ENCODE measurements at places on chromosomes 2 and 18. TPM values are rescaled to one million over a fixed set of nuclear protein-coding genes. Genes with fewer than 3 reads are reported as not detected.

RAB6C gene
- 0.52 TPM for polyA plus RNA-seq

DDX18 gene
- polyA plus RNA-seq = 83.2 TPM

RPRD1A gene
- 67.1 TPM for polyA plus RNA-seq

PMAIP1 gene
- polyA plus RNA-seq = 3.5 TPM

HOXD10 gene
- polyA plus RNA-seq = 149 TPM

MLPH gene
- 5.8 TPM for polyA plus RNA-seq

ABCB11 gene
- polyA plus RNA-seq = not detected

CSRNP3 gene
- polyA plus RNA-seq = 10.2 TPM

RGPD3 gene
- 0.34 TPM for polyA plus RNA-seq

TUBA3E gene
- not detected for polyA plus RNA-seq

SAG gene
- polyA plus RNA-seq = 0.07 TPM

KLHL14 gene
- 30.4 TPM for polyA plus RNA-seq

DCDC2C gene
- polyA plus RNA-seq = not detected

MGAT4A gene
- polyA plus RNA-seq = 28.8 TPM

HS6ST1 gene
- 92.9 TPM for polyA plus RNA-seq

TFCP2L1 gene
- 68.7 TPM for polyA plus RNA-seq

MAP3K19 gene
- 0.36 TPM for polyA plus RNA-seq

STK11IP gene
- polyA plus RNA-seq = 23.9 TPM

C18orf32 gene
- polyA plus RNA-seq = 30.0 TPM

- DNase-seq = no peak
Measured at GRCh38 chr2:2950403-2950952, 427.1 kb downstream of the EIPR1 start.

DNA sequence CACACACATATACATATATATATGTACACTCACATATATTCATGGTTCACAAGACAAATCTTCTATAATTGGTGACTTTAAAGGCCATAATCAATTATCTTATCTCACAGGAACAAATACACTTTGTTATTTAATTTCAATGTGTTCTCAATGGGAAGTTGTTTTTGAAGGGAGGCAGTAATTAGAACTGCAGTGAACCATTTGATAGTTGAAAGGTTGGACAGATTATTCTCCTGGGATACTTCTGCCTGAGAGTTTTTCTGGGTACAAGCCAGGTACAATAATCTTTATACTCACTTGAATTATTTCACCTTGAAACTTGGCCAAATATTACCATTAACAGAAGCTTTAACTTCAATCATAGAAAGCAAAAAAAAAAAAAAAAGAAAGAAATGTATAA, 546.6 kb upstream of the LRRTM4 start:
- DNase-seq = no peak

DNA sequence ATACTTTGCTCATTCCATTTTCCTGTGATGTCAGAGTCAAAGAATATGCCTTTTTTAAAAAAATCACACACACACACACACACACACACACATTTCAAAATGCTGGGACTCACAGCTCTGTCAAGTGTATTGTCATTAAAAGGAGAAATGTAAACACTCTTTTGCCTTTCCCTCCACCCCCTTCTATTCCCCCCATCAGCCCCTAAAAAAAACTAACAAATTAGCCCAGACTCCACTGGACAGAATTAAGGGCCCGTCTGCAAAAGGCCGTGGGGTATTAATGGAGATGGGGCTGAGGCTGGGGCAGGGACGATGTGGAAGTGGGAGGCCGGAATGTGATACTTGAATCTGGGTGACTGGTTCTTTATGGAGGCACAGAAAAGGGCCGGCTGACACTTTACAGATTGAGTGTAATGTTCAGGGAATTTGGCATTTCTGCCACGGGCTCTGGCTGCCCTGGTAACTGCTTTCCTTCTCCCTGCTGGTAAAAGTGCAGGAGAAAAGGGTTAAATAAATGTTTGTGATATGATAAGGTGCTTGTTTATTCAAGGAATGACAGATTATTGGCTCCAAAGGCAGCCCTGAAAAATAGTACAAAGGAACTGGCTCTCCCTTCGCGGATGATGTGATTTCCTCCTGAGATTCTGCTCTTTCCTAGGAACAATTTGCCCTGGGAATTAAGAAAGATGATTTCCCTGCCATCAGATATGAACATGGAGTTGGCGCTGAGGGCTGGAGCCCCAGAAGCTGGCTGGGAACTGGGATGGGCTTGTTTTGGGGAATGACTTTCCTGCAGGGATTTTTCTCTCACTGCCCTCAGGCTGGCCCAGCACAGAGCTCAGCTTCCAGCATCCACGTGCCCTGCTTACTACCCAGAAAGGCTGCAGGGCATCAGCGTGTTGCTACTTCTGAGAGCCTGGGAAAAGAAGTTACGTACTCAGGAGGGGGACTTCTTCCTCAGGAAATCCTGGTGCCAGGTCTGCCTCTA, 52.8 kb upstream of the CTAGE1 start:
- no peak for DNase-seq

GRCh38 chr2:232162187-232162586, 200.7 kb downstream of the DIS3L2 start:
- no peak for DNase-seq

GRCh38 chr2:8015848-8016600, 665.8 kb upstream of the ID2 start:
- DNase-seq = peak; percentile 17

DNA sequence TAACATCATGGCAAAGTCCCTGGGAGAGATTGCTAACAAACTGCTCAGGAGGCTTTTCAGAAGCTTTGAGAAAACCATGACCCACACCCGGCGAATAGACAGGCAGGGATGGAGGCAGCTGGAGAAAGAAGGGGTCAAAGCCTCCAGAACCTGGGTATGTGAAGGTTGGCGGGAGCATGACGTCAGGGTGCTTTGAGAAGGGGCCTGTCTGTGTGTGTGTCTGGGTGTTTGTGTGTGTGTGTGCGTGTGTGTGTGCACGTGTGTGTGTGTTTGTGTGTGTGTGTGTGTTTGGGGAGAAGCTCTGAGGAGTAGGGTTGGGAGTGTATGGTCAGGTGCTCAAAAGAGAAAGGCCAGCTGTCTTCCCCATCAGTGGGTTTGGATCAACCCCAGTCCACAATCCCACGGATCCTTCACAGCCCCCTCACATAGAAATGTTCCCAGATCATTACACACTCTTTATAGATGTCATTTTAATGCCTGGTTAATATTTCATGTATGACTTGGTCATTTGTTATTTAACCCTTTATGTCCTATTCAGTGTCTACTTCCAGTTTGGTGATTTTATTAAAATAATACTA, 254.1 kb upstream of the SMIM21 start:
- no peak for DNase-seq

GRCh38 chr2:183224948-183225347, 100.7 kb downstream of the NUP35 start:
- DNase-seq = peak; percentile 9

- no peak for DNase-seq
Measured at GRCh38 chr2:98736464-98736889, 5.5 kb upstream of the MGAT4A start.

DNA sequence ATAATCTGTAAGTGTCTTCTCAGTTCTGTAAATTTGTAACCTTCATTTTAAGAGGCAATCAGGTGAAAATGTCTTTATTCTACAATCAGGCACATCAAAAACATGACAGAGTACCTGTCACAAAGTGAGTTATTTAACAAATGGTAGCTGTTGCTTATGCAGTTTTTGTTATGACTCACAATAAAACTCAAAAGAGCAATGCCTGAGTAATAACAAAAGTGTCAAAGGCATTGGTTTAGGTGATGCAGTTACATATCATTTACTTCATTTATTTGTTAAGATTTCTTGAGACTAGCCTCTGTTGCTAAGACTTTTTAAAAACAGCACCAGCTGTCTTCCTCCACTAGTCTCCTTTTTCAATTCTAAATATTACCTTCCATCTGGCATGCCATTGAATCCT, 177.8 kb downstream of the KIAA1328 start:
- DNase-seq = no peak

DNA sequence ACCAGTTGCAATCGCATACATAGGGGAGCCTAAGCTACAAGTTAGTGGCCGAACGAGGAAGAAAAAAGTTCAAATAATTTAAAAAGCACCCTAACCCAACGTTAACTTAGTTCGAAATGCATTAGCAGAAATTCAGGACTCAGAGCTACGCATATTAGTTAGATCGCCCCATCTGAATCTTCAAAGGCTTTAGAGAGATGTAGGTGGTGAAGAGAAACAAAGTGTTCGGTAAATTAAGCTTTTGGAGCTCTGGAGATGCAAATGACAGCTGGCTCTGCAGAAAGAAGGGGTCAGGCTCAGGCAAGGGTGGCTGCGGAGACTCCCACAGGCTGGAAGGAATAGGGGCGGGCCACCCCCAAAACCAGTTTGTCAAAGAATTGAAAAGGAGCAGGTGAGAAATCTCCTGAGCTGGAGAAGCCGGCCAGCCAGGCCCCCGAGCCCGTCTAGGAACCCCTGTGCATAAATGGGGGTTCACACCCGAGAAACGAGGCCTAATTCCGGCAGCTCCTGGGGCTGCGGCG, 621 bp downstream of the TXNL1 start:
- DNase-seq = no peak

- DNase-seq = no peak
Measured at GRCh38 chr2:209321076-209321475, 102.8 kb upstream of the MAP2 start.

GRCh38 chr18:75162467-75162866, 46.5 kb downstream of the PTGR3 start:
- DNase-seq = no peak

- DNase-seq = peak; percentile 51
Measured at GRCh38 chr2:85797921-85798320, 44.1 kb downstream of the ATOH8 start.

DNA sequence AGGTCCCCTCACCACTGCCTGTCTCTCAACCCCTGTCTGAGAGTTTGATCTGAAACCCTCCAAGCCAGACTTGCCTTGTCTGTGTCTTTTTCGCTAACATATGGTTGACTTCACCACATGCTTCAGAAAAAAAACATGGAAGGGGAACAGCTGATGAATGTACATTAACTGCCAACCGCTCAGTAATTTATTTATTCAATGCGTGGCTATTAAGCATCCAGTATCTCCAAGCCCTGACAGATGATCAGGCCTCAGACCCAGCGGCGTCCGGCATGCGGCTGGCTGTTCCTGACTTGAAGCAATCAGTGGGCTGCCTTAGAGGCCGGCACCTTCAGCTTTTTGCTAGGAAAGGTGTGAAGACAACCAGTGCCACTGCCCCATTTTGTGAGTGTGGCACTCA, 62.3 kb downstream of the NGEF start:
- no peak for DNase-seq

DNA sequence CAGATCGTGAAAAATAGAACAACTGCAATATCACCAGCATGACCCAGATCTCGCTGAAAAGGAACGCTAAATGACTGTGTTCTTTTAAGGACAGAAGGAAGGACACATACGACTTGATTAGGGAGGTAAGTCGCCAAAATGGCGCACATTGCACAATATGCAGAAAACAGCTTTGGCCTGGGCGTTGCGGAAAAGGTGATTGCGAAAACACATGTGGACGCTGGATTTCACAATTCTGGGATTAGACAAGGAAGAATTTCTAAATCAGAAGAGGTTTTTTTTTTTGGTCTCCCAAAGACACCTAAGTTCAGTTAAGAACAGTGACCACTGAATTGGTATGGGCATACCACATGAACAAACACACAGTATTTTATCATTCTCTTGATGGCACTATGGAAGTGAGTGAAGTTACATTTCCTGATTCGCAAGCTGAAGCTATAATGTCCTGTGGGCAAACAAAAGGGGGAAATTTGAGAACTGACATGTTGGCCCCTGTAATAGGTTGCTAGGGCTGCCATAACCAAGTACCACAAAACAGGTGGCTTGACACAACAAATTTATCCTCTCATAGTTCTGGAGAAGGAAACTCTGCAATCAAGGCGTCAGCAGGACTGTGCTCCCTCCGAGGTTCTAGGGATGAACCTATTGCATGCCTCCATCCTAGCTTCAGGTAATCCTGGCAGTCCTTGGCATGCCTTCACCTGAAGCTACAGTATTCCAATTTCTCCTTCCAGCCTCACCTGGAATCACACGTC, 25.8 kb upstream of the ERICH2 start:
- no peak for DNase-seq

GRCh38 chr18:70598406-70598805, 309.6 kb downstream of the SOCS6 start:
- DNase-seq = no peak

GRCh38 chr2:222572264-222572721, 83.6 kb downstream of the FARSB start:
- no peak for DNase-seq

GRCh38 chr2:17398770-17399169, 119.5 kb downstream of the RAD51AP2 start:
- no peak for DNase-seq

GRCh38 chr2:129793431-129793902, 186.0 kb upstream of the RAB6C start:
- DNase-seq = peak; percentile 63

GRCh38 chr2:155653176-155653575, 679.3 kb downstream of the NR4A2 start:
- no peak for DNase-seq

GRCh38 chr2:16828828-16829160, 163.2 kb upstream of the CYRIA start:
- DNase-seq = no peak

DNA sequence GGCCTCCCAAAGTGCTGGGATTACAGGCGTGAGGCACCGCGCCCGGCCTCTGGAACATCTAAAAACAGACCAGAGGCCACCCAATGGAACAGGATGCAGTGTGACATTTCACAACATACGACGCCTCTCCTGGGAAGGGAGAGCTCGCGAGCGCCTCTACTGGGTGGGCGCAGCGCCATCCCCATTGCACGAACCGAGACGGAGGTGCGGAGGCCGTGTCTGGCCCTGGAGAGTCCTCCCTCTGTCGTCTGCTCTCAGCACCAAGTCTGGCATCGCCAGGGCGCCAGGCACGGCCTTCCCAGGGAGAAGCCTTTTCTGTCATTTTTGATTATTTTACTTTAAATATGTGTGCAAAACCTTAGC, 9.4 kb upstream of the GBX2 start:
- no peak for DNase-seq

DNA sequence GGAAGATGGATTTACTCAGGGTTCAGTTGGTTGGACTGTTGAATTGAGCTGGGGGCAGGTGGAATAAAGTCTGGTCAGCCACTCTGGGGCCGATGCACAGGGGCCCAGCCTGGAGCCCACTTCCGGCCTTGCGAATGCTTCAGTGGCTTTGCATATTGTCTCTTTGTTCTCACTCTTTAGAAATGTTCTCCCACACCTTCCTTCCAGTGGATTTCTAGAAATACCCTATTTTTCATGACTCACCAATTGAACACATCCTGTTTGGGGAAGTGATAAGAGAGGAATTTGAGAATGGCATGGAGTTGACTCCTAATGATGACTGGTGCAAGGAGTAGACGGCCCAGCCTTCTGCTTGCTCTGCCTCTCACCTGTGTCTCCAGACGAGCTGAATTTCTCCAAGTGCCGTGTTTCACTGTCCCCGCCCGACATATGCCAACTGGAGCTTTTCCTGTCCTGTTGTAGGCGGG, 28.1 kb downstream of the ASAP2 start:
- DNase-seq = no peak
